ENCODE measurements at places on chromosomes 2 and 18.
A peak's percentile ranks its signal among the peaks of the same experiment; 100 is the strongest.

- no peak for DNase-seq
These were observed 9.1 kb upstream of the ECEL1 start for GRCh38 chr2:232496501-232497270.

GRCh38 chr2:48129293-48129950 is 223.1 kb upstream of the FBXO11 start:
- no peak for DNase-seq

- DNase-seq: no peak
These were observed 266.3 kb downstream of the MREG start for GRCh38 chr2:215746887-215747615.

- no peak for DNase-seq
These were observed 4.1 kb downstream of the SRSF7 start for GRCh38 chr2:38747007-38747424.

- DNase-seq: no peak
These were observed 203.3 kb upstream of the SPOPL start for GRCh38 chr2:138298120-138298814.

DNA sequence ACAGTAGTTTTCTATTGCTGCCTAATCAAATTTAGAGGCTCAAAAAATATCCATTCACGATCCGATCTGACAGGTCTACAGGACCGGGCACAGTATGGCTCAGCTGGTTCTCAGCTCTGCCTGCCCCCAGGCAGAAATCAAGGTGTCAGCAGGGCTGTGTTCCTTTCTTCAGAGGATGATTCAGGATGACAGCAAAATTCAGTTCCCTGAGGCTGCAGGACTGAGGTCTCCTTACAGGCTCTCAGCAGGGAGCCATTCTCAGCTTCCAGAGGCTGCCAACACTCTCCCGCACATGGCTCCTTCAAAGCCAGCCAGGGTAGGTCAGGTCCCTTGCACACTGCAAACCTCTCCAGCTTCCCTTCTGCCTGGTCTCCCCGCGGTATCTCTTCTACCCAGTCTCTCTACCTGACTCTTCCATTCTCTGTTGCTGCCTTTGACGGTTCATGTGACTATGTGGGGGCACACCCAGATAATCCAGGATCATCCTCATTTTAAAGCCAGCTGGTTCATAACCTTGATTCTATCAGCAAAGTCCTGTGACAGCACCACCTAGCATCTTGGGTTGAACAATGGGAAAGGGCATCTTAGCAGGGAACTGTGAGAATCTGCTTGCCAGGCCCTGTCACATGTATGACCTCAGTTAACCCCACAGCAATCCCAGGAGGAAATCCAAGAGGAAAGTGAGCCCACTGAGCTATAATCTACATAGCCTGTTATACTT is 50.4 kb downstream of the UXS1 start:
- peak; percentile 86 for DNase-seq

GRCh38 chr2:174699993-174700766 is 64.1 kb downstream of the CHRNA1 start:
- no peak for DNase-seq

DNA sequence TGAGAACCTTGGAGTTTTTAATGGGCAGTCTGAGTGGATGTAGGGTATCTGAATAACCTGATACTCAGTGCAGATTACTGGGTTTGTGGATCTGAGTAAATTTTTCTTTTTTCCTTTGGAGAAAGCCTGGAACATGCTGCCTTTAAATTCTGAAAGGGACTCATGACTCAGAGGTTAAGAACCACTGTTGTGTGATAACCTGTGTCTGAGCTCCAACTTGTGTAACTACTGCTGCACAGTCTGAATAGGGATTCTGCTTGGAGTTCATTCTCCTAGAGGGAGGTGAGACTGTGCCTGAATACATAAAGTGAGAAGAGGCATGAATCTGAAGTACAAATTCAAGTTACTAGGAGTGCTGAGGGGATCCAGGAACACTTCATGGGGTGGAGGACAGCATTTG is 36.2 kb downstream of the KDM3A start:
- no peak for DNase-seq

GRCh38 chr2:25293958-25294562 is 47.7 kb downstream of the DNMT3A start:
- DNase-seq: no peak

GRCh38 chr18:61972389-61973264 is 79.8 kb upstream of the RNF152 start:
- no peak for DNase-seq

DNA sequence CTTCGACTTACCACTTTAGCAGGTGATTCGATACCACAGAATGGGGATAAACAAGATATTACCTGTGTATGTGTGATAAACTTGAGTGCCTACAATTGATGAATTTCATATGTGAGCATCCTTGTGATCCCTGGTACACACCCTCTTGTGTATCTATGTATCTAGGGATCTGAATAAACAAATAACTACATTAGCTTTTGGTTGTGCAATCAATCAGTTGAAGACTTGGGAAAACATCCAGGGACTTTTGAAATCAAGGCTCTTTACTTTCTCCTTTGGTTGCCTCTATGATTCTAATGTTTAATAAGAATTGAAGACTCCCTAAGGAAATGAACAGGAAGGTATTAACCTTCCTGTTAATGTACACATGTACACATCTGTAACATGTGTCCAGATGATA is 97.3 kb upstream of the DCC start:
- DNase-seq: no peak

- DNase-seq: peak; percentile 56
These were observed 16.2 kb upstream of the BCL11A start for GRCh38 chr2:60569680-60570111.

DNA sequence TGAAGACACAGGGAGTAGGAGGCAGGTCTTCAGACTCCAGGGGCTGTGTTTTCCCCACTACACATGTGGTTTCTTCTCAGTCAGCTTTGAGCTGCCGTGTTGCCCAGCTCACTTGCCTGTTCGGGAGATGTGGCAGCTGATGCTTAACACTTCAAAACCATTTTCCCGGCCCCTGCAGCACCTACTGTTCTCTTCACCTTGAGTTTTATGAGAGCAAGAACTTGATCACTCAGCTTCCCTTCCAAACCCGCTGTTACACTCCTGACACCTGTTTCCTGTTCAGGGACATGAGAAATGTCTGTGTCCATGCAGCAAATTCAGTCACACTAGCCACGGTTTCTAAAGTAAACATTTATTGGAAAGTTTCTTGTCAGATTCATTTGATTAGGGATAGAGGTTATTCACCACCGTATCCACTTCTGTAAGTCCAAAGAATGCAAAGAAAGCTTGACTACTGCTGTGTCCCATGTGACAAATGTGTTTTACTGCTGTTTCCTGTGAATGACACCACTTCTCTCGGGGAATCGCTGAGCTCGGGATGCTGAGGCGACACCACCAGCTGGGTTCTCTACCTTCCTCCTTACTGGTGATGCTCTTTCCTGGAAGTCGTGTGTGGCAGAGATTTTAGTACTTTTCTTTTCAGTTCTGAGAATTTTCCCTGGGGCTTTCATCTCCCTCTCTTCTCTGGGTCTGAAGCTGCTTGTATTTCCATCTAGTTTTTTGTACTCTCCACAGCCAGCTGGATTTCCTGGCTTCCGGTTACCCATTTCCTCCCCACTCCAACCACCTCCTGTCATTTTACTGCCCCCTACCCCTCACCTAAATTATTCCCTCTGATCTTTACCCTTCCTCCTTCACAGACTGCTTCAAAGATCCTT is 91.7 kb downstream of the KLF7 start:
- DNase-seq: no peak

DNA sequence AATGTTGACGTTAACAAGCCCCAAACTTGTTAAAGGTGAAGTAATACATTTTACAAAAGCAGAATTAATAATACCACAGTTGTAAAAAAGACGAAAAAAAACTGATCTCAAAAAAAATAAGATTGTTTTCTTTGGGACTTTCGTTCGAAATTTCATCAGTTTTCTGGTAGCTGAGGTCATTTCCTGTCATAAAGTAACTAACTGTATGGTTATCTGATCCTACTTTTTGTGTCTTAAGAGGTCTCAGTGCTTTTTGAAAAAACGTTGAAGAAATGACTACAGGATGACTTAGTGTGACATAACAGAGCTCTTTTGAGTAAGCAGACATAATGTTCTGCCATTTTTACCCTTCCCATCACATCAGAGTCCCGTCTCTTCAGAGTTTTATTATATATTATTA is 79.3 kb downstream of the BIRC6 start:
- no peak for DNase-seq

GRCh38 chr2:121644715-121645114 is 4.5 kb downstream of the CLASP1 start:
- DNase-seq: no peak

DNA sequence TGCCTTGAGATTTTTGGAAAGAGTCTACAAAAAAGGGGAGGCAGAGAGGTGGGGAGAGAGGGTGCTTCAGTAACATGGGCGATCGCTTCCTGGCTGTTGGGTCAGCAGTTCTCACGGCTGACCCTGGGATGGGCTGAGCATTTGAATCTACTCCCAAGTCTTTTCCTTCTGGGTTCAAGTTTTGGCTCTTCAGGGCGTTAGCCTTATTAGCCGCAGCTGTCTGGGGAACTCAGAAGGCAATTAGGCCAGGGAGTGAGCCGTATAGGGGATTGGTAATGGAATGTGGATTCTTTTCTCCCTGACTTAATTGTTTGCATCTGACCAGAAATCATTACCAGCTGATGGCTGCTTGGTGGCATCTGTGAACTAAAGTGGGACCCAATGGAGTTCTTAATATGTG is 250.5 kb upstream of the SKOR2 start:
- no peak for DNase-seq

DNA sequence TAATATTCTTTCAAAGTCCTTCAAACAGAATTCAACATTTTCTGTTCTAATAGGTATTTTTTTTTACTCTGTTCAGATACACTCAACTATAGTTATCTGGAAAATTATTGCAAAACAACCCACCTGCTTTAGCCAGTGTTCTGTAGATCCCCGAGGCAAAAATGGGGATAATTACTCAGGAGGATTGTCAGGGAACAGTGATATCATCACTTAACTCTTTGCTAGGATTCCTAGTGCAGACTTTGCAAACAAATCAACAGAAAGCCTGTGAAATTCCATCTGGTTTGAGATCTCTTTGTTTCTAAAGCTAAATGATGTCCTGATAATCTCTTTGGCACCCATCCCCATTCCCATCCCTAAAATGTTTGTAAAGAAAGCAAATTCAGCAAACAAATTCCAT is 413.6 kb upstream of the MEIS1 start:
- DNase-seq: no peak

DNA sequence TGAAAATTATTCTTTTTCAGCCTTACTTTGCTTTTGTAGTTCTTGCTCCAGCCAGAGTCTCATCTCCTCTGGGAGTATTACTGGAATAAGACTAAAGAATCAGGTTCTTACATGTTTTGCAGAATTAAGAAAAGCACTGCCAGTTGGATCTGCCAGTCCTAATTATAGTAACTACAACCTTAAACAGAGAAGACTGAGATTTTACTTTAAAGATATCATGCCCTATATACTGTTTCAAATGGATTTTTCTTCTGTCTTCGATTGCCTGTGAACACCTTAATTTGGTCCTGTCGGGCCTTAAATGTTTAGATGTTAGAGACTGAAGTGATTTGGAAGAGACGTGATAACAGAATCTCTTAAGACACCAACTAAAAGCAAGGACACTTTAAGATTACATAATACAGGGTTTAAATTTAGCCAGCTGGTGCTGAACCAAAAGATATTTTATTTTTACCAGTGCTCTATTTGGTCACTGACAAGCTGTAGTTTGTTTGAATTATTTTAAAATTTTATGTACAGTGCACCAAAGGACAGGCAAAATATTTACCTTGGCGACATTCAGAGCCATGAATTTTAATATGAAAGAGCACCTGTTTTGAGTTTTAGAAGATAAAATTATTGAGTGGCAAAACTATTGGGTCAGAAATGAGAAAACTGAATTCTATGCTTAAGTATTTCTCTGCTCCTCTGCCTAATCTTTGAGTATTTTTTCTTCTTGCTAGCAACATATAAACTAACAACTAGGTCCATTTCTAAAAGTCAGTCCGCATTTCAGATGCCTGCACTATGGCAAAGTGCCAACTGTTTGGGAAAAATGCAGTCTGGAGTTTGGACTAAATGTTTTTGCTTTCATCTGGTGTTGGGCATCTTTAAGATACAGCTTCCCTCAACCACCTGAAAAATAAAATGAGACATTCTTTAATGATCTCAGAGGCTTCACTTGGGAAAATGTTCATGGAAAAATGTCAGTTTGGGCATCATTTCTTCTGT is 300.0 kb downstream of the XIRP2 start:
- DNase-seq: no peak

DNA sequence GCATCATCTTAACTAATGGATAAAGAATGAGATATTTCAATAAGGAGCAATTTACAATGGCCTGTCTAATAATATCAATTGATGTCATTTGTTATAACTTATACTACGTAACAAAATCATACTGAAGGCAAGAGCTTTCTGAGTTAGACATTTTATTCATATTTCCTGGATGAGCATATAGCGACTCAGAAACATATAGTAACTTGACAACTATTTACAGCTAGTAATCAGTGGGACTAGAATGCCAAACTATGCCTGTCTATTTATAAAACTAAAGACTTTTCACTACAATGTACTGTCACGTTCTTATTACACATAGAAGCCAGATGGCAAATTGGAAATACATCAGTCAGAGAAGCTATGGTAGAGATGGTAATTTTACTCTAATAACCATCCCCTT is 766.2 kb upstream of the TMEFF2 start:
- no peak for DNase-seq

- DNase-seq: peak; percentile 74
These were observed 44.3 kb upstream of the RAB6C start for GRCh38 chr2:129935118-129935517.

DNA sequence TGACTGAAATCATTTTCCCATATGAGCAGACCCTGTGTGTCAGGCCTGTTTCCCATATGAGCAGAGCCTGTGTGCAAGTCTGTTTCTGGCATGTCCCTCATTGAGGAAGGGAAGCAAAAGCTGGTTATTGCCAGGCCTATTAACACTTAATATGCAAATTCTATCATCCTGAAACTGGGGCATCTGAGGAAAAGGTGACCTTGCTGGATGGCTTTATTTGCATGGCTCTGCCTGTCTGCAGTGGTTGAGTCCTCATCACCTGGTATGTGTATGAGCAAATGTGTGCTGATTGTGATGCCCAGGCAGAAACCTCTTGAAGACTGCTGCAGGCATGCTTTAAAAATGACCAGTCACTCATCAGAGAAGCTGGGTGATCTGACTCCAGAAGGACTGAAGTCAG is 31.2 kb downstream of the EIF4E2 start:
- no peak for DNase-seq

DNA sequence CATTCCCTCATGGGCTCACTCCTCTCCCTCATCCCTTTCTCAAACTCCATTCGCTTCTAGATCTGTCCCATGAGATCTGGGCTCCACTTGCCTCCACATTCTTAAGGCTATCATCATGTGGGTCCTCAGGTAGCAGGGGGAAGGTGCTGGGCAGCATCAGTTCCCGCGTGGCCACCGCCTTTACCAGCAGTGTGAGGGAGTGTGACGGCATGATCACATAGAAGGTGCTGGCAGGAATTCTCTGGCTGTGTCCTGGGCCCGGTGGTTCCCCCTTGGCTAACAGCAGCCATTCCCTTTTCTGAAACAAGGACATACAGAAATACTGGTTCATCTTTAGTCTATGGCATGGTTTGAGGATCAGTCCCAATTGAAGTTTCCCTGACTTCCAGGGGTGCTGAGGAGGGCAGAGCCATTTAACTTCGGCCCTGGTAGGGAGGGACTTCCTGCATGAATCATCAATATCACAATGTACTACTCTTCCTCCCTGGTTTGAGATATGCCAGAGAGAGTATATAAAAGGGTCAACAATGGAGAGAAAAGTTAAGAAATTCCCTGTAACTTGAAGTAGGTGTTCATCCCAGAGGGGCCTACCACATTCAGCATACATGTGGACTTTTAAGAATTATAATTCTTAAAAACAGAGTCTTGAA is 7.7 kb downstream of the DOK1 start:
- no peak for DNase-seq

GRCh38 chr2:31322371-31322770 is 88.4 kb downstream of the EHD3 start:
- no peak for DNase-seq
